Heart right ventricle (tissue), 16 donors: ENCODE measurements at places on chromosomes 2 and 18. TPM values are rescaled to one million over a fixed set of nuclear protein-coding genes. Genes with fewer than 3 reads are reported as not detected.

The ACVR1C gene
- 0.30 TPM for total RNA-seq

The RSAD2 gene
- total RNA-seq = 8.8 TPM

The CCDC121 gene
- total RNA-seq = 4.7 TPM

The SH3RF3 gene
- 6.7 TPM for total RNA-seq

The LIMS4 gene
- 3.2 TPM for total RNA-seq

GRCh38 chr2:181686576-181687185, 6.4 kb upstream of the NEUROD1 start:
- no peak for DNase-seq

DNA sequence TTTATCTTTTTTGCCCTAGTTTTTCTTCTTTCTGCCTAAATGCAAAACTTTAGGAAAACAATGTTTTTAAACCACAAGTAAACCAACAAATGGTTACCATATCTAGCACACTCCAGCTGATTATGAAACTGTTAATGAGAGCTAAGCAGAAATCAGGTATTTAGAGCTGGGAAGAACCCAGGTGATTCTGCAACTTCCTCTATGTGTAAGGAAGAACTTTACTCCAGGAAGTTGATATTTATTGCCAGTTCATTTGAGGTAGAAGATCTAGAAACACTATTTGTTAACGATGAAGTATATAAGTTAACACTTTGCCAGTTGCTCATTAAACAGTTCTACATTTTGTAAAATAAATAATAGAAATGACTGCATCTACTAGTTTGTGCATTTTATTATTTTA, 409.7 kb downstream of the XIRP2 start:
- DNase-seq = no peak

GRCh38 chr18:80247393-80247841, at the start of gene PARD6G:
Gene PARD6G, minus strand, starts transcription at chr18:80247514. Its CDS starts 166 bp downstream, at chr18:80247348.
- DNase-seq = peak; percentile 87

DNA sequence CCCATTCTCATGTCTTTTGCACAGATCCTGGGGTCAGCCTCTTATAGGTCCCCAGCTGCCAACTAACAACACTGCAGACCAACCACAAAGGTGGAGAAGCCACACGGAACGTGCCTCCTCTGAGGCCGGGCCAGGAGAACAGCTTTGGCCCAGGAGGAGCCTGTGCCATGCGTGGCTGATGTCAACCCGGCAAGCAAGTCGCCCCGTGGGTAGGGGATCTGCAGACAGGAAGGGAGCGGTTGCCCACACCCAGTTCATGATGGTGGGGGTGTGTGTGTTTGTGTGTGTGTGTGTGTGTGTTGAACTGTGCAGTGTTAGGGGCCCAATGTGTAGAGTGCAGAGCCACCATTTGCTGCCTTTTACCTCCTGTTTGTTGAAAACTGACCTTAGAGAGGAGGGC, 2.4 kb upstream of the CLEC4F start:
- no peak for DNase-seq

- no peak for DNase-seq
Measured at GRCh38 chr2:27175330-27175729, 26.5 kb downstream of the TCF23 start.

DNA sequence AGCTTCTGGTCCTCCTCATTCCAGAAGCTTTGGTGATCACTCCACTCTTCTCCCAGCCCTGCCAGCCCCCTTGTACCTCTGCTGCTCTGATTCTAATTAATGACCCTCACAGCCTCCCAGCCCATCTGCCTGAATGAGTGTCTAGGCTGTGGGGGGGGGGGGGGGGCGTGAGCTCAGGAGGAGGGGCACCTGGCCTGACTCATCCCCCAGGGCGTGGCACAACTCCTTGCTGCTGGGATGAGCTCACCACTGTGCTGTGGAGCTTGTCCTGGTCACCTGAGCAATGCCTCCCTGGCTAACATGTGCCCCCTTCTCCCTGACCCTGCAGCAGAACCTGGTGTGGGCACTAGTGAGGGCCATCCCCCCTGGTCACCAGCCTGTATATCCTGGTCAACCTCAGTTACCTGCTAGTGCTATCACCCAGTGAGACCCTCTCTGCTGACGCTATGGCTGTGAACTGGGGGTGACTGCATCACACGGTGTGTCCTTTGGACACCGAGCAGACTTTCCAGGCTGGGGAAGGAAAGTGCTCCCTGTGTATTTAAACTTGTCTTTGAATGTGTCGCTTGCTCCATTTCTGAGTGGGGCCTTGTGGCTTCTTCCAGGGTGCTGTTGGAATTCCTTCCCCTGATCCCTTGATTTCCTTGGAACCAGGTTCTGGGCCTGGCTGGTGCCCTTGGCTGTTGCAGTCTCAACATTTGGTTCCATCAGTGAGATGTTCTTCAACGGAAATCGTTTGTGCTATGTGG, 41.5 kb upstream of the PUM2 start:
- no peak for DNase-seq

DNA sequence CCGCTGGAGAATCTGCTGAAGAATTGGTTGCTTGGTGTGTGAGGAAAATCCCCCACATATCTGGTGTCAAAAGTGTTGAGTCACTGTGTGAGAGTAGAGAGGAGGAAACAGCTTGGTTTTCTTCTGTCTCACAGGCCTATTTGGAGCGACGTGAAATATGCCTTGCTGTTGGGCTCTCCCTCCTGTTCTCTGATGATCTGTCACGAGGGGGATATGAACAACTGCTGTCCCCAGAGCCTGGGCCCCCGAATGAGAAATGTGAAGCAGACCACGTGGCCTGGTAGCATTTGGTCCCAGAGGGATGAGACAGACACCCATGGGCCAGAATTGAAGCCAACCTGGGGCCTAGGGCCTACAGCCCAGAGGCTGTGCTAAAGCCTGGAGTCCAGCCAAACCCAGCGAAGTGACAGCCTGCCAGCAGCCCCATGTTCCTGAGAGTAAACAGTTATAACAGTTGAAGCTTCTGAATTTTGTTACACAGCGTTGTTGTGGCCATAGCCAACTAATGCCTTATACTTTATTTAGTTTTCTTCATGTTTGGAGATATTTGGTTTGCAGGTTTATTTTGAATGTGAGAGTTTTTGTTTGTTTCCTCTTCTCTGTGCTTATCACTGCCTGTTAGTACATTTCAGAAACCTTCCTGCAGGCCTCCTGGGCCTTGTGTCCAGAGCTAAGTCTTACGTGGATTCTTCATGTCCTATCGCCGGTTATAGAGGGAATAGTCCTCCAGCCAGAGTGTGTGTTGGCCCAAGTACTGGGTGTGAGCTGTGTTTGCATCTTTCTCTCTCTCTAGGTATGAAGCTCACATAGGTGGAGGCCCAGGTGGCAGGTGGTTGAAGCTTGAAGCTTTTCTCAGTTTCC, 18.7 kb upstream of the COLEC12 start:
- peak; percentile 62 for DNase-seq

- DNase-seq = no peak
Measured at GRCh38 chr2:124920448-124920847, 895.4 kb downstream of the CNTNAP5 start.

DNA sequence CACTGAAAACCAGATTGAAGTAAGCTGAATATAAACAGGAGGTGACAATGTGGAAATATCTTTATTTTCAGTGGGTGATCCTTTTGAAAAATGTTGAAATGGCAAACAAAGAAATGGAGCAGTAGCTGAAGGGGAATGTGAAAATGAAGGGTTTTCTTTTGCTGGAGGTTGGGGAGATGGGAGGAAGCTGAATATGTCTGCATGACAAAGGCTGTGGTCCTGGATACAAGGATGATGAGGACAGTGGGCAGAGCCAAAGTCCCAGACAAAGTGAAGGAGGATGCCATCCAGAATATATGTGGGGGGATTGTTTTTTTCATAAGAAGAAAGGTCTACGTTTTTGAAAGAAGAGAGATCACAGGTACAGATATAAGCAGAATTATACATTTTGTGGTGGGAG, 6.7 kb downstream of the ALS2 start:
- DNase-seq = no peak

GRCh38 chr2:68537809-68538208, 70.4 kb downstream of the APLF start:
- DNase-seq = no peak

DNA sequence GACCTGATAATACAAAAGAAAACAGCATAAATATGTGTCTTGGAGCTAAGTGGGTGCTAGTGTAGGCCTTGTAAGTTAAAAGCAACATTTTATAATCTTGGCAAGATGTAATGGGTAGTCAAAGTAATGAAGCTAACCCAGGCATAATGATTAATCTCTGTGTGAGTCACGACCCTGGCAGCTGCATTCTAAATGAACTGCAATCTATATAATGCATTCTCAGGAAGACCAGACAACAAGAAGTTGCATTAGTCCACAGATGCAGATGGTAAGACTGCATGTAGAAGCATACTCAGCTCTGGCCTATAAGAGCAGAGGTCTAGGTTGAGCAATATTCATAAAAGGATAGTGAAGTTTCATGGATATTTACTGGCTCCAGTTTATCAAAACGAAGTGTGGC, 85.6 kb upstream of the ETAA1 start:
- DNase-seq = no peak

- no peak for DNase-seq
Measured at GRCh38 chr2:74502147-74502719, 2.8 kb upstream of the LBX2 start.

GRCh38 chr2:209495855-209496585, 72.2 kb downstream of the MAP2 start:
- peak; percentile 67 for DNase-seq

DNA sequence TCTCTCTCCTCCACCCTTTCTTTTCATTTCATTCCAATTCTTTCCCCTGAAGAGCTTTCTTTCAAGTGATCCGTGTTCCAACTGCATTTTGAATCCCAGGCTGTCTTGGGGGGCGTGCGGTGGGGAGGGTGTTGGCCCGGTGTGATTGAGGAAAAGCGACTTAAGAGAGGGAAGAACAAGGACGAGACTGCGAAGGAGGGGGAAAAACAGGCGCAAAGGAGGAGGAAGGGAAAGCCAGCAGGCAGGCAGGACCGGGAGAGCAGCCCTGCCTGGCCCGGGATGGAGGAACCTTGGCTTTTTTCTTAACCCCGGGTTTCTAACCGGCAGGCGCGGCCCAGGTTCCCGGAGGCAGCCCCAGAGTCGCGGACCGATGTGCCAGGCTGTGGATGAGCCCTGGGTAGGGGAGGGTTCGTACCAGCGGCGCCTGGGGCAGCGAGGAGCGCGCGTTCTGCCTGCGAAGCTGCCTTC, 1.3 kb downstream of the ADCYAP1 start:
- DNase-seq = no peak

GRCh38 chr2:138497294-138497693, 4.3 kb upstream of the SPOPL start:
- no peak for DNase-seq

DNA sequence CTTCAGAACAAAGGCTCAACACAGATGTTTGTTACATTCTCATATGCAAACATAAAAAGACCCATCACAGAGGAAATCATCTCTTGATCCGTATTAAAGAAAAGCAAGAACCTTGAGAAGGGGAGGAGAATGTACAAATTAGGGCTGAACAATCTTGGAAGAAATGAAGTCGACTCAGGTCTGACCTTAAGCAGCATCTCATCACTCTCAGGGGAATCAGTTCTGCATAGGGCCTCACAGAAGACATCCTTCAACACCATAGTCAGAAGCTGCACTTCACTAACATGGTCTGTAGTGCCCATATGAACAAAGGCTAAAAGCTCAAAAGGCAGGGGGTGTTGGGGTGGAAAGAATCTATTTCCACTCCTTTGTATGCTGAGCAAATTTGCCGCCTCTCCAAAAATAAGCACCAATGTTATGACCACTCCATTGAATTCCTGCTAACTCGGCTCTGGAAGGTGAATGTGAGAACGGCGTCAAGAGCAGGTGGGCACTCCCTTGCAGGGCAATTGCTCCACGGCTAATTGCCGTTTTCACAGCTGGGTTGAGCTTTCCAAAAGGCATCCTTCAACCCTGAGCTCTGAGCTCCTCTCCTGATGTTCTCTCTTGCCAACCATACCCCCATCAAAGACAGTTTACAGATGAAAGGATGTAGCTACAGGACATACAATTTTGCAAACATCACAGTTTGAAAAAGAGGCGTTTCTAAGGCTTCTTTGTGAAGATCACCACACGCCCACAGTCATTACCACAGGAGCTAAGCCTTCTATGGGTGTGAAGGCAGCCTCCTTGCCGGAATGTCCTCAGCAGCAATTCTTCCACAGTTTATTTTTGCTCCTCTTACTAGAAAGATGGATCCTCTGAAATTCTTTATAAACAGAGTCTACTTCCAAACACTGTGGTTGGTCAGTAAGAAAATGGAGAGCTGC, 10.0 kb downstream of the KLF7 start:
- no peak for DNase-seq

- DNase-seq = no peak
Measured at GRCh38 chr2:114108824-114109416, 219.0 kb downstream of the ACTR3 start.

DNA sequence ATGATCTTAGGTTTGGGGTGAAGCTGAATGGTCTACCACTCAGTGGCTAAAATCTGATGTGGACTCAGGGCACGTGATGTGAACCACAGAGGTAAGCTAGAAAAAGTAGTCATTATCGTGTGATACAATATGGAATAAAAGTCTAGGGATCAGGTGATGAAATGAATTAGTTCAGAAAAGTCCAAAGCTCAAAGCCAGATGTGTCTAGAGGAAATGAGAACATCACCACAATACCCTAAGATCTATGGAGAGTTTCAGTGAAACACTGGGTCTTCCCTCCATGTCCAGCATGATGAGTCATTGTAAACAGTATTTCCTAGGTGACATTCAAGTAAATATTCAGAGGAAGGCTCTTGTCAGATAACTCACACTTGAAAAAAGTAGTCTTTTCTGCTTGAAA, 1257.4 kb upstream of the ZEB2 start:
- no peak for DNase-seq

GRCh38 chr18:47397671-47398319, 146.3 kb upstream of the SKOR2 start:
- DNase-seq = no peak
